ENCODE measurements at places on chromosomes 4 and X.

GRCh38 chr4:69833251-69833650 lies 26.7 kb downstream of the SULT1E1 start:
- DNase-seq: no peak

GRCh38 chr4:31236020-31236638 lies 516.0 kb downstream of the PCDH7 start:
- no peak for DNase-seq

GRCh38 chr4:31518796-31519250 lies 798.7 kb downstream of the PCDH7 start:
- peak; percentile 76 for DNase-seq

GRCh38 chr4:31081366-31081765 lies 361.2 kb downstream of the PCDH7 start:
- DNase-seq: no peak

GRCh38 chr4:94334962-94335361 lies 7.7 kb downstream of the HPGDS start:
- DNase-seq: no peak

DNA sequence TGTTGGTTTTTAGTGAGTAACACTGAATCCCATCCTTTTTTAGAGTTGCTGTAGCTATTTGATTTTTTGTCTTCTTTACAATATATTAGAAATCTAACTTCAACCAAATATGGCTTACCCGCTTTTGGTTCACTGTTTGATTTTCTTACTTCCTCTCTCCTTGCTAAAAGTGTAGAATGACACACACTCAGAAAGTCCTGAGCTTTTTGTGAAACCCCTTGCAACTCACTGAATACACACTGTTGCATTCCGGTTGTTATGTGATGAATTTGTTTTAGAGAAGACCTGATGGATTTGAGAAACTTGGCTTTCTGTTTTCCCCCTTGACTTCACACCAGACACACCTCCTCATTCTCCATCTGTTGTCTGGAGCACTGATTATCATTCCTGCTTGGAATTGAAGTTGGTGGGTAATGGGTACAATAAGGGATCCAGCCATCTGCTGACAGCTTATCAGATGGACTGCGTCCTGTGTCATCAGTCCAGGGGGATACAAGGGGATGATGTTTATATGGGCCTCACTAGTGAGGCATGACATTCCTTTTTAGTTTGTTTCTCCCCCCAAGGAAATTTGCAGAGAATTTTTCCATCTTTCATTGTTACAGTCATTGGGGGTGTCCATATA lies 5.2 kb downstream of the TMEM164 start:
- no peak for DNase-seq

GRCh38 chrX:37405956-37406355 lies 56.8 kb downstream of the PRRG1 start:
- peak; percentile 47 for DNase-seq

- DNase-seq: no peak
Observed at GRCh38 chr4:5839751-5840674, 52.9 kb downstream of the CRMP1 start.

- DNase-seq: no peak
Observed at GRCh38 chrX:133608406-133608805, 193.1 kb upstream of the GPC4 start.

DNA sequence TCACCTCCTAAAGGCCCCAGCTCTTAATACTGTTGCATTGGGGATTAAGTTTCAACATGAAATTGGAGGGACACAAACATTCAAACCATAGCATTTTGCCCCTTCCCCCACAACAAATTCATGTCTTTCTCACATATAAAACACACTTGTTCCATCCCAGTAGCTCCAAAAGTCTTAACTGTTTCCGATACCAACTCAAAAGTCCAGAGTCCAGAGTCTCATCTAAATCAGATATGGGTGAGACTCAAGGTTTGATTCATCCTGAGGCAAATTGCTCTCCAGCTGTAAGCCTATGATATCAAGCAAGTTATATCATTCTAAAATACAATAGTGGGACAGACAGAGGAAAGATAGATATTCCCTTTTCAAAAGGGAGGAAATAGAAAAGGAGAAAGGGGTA lies 8.7 kb downstream of the SLC9B1 start:
- DNase-seq: no peak

DNA sequence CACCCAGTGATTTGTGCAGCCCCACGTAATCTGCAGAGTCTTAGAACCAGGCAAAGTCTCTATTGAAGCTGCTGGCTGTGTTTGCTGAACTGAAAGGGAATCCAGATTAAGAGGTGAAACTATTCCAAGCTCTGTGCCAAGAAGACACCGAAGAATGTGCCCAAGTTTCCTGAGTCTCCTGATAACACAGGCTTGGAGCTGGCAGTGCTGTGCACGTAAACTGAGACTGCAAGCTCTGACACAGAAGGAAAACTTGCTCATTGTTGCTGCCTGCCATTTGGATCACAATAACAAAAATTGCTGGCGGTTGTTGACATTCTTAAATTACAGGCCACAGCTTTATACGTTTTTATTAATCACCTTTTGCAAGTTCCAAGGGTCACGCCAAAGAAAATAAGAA lies 60.2 kb upstream of the VCX3B start:
- DNase-seq: no peak

GRCh38 chrX:11781734-11782370 lies 23.8 kb downstream of the MSL3 start:
- no peak for DNase-seq

DNA sequence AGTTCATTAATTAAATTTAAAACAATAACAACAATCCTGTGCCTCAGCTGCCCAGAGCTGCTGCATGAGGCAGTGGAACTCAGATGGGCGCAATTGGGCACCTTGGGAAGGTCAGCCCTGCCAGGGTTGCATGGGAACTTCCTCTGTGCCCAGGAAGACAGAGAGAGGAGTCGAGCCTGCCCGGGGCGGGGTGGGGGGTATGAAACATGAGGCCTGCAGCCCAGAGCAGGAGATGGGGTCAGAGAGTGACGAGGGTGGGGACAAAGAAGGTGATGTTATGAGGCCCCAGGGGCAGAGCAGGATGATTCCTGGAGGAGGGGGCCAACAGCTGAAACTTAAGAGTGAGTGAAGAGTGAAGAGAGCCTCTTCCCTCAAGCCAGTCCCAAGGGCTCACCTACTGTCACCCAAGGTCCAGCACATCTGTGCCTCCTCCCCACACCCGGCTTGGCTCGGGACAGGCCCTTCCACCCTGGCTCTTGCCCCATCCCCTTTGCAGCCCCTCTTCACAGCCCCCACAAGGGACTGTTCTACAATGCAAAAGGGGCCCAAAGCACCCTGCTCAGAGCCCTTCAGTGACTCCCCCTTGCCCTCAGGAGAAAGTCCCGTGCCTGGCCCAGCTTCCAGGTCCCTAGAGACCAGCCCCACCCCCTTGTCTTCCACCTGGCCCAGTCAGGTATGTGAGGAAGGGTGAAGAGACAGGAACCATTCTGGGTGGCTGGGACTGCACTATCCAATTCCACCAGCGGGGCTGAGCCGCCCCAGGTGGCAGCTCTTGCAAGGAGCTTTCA lies 31.4 kb downstream of the HMX1 start:
- DNase-seq: no peak

DNA sequence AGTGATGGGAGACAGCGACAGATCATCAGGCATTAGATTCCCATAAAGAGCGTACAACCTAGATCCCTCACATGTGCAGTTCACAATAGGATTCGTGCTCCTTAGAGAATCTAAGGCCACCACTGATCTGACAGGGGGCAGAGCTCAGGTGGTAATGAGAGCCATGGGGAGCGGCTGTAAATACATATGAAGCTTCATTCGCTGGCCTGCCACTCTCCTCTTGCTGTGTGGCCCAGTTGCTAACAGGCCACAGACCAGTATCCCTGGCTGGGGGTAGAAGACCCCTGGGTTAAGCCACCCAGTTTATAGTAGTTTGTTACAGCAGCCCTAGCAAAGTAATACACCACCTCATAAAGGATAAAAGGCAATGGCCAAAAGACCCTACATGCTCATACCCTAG lies 30.3 kb downstream of the APBB2 start:
- DNase-seq: no peak

GRCh38 chrX:31126205-31126604 lies 54.4 kb upstream of the FTHL17 start:
- peak; percentile 13 for DNase-seq

GRCh38 chrX:136143711-136144110 lies 3.6 kb upstream of the FHL1 start:
- DNase-seq: no peak

GRCh38 chrX:155544881-155545280 lies 67.9 kb downstream of the TMLHE start:
- no peak for DNase-seq

GRCh38 chr4:87049508-87049907 lies 114.7 kb downstream of the AFF1 start:
- DNase-seq: no peak

DNA sequence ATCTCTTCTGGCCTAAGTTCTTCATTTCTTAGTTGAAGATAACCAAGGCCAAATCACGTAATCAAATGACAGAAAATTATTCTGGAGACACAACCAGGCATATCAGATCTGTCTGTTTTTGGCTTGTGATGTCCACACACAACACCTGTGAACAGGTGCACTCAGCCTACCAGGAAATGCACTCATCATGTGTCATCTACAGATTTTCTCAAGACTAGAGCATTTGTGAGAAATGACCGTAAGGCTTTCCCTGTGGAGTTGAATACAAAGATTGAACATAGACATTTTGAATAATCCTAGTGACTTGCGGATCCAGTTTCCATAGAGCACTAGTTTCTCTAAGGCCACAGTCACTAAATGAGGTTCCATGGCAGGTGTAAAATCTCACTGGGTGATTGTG lies 26.7 kb upstream of the CXCL8 start:
- no peak for DNase-seq

GRCh38 chrX:2390754-2391153 lies 110.0 kb downstream of the DHRSX start:
- no peak for DNase-seq

DNA sequence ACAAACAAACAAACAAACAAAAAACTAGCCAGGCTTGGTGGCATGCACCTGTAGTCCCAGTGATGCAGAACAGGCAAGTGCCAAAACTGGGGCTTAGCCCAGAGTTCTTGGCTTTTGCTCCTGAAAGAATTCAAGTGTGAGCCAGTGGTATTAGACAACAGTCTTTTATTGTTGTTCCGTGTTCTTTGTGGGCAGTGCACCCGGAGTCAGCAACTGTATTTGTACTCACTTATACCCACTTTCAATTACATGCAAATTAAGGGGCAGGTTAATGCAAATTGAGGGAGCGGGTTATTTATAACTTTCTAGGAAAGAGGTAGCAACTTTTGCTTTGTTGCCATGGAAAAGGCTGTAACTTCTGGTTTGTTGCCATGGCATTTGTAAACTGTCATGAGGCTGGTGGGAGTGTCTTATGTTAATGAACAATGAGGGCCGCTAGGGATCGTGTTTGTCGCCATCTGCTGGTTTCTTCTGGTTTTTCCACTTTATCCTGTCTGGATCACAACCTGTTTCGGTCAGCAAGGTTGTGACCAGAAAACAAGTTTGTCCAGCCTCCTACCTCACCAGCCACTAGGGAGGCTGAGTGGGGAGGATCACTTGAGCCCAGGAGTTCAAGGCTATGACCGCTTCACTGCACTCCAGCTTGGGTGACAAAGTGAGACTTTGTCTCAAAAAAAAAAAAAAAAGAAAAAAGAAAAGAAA lies 88.8 kb upstream of the ESX1 start:
- peak; percentile 63 for DNase-seq

GRCh38 chr4:5383191-5383980 lies 325.0 kb downstream of the EVC2 start:
- no peak for DNase-seq

DNA sequence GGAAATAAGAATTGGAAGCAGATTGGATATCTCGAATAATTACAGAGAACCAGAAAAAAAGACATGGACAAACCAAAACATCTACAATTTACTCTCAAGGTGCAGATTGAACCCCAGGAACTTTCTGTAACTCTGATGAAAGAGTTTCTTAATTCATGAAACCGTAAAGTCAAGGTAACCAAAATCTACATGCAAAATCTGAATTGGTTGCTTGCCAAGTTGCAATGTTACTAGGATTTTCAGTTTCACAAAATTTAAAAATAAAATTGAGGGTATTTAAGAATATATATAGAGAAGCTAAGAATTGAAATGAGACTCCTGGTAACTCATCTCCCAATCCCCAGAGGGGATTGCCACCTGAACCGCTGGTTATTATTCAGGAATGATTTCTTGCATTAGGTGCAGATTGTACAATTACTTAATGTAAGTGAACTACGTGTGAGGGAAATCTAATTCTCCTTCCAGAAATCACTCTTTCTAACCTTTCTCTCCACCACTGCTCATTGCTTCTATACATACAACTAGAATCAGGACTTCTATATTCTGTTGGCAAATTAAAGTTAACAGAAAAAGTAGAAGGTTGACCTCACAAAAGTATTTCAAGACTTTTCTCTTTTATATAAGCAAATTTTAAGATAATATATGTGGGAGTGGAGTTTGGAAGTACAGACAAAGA lies 221.5 kb upstream of the NDST4 start:
- DNase-seq: no peak

GRCh38 chrX:137062915-137063617 lies 29.3 kb upstream of the GPR101 start:
- no peak for DNase-seq

DNA sequence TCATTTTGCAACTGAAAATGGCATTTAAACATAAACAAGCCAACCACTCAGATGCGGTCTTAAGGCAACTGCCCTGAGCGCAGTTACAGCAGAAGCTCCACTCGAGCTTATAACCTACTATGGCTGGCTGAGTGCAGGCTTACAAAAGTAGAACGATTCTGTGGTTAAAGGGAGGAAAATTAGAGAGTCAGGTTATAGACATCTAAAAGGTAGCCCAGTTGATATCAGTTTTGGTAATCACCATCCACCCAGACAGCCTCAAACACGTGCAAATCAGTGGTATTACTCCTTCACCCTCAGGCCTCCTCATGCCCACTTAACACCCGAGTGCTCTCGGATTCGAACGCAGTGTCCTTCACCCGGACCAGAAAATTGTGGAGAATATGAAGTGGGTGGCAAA lies 3.1 kb downstream of the LEF1 start:
- no peak for DNase-seq

DNA sequence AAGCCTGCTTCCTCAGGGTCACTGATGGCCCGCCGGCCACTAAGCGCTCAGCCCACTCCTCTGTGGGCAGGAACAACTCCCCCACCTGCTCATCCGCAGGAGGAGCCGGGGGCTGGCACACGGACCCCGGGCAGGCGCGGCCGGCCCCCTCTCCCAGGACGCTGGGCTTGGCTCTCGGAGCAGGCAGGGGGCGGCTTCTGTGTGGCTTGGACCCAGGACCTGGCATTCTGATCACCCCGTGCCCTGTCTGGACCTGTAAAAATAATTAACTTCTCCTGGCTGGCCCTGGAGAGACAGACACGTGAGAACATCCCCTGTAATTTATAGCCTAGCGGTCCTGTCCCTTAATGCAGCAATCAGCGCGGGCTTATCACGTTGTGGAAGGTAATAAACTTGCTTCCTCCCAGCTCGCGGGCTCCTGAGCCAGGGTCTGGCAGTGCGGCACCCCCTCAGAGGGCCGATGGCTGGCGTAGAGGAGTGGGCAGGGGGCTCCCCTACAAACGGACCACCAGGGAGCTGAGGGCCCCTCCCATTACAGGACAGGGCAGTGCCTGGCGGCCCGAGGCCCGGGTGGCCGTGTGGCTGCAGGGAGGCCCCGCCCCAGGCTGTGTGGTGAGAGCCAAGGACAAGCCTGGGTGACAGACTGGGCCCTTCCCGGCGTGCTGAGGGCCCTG lies 84.5 kb upstream of the NKX1-1 start:
- no peak for DNase-seq

Data from A172 (cell line).